T-helper 9 cell (primary cell): ENCODE measurements at places on chromosomes 3 and 15.

DNA sequence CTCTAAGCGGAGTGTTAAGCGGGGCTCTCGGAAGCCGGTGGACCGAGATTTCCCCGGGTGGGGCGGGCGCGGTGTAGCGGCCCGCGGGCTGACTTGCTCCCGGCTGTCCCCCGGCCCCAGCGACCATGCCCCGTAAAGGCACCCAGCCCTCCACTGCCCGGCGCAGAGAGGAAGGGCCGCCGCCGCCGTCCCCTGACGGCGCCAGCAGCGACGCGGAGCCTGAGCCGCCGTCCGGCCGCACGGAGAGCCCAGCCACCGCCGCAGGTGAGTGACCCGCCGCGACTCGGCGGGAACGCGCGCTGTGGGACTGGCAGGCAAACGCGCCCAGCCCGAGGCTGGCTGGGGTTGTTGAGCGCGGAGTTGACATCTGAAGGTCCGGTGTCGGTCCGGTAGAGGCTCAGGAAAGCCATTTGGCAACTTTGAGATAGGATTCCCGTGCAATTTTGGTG is 1.3 kb downstream of the SMC4 start:
- DNase-seq: peak; percentile 6

- DNase-seq: no peak
These were observed 8.7 kb upstream of the GPD1L start for GRCh38 chr3:32097768-32098167.

GRCh38 chr15:63075984-63076713 is 33.6 kb downstream of the TPM1 start:
- no peak for DNase-seq

GRCh38 chr15:70461017-70461416 is 302.3 kb downstream of the UACA start:
- DNase-seq: no peak

- no peak for DNase-seq
These were observed 598.3 kb downstream of the SI start for GRCh38 chr3:164479978-164480377.

DNA sequence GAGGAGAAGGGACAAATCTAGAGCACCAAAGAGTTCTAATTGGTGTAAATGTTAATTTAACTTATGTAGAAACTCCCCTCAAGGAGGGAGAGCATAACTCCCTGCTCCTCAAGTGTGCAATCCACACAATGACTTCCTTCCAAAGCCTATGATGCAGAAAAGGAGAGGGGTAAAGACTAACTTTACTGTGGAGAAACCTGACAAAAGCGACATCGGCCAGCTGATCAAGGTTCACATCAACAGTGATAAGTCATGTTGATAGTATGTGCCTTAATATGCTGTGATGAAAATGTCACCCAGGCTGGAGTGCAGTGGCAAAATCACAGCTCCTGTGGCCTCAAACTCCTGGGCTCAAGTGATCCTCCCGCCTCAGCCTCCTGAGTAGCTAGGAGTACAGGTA is 76.5 kb downstream of the TFDP2 start:
- no peak for DNase-seq

DNA sequence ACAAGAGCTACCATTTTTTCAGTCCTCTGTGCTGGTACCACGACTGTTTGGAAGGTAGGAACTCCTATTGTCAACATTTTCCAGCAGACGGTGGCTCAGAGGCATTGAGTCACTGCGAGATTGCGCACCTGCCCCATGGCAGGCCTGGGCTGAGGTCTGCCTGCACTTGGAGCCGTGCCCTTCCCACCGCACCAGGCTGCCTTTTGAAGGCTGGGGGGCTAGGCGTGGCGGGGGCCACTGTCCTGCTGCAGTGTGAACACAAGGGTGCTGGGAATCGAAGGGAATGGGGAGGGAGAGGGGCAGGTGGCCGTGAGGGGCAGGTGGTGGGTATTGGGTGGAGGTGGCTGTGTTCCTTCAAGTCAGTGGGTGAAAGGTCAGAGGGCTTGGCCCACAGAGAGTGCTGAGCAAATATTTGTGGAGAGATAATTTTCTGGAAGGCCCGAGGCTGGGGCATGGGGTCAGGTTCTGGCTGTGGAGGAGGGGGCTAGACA is 16.3 kb downstream of the SNX33 start:
- DNase-seq: no peak

DNA sequence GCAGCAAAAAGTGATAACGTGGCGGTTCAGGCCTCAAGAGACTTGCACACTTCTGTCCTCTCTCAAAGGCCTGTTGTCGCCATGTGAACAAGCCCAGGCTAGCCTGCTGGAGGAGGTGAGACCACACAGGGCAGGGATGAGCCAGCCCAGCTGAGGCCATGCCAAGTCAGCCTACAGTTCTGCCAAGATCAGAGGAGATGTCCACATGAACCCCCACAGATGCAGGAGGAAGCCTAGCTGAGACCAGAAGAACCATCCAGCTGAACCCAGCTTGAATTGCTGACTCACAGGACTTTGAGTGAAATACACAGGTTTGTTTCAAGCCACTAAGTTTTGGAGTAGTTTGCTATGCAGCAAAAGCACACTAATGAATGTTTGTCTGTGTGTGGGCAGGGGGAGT is 50.3 kb upstream of the SEC13 start:
- DNase-seq: no peak

DNA sequence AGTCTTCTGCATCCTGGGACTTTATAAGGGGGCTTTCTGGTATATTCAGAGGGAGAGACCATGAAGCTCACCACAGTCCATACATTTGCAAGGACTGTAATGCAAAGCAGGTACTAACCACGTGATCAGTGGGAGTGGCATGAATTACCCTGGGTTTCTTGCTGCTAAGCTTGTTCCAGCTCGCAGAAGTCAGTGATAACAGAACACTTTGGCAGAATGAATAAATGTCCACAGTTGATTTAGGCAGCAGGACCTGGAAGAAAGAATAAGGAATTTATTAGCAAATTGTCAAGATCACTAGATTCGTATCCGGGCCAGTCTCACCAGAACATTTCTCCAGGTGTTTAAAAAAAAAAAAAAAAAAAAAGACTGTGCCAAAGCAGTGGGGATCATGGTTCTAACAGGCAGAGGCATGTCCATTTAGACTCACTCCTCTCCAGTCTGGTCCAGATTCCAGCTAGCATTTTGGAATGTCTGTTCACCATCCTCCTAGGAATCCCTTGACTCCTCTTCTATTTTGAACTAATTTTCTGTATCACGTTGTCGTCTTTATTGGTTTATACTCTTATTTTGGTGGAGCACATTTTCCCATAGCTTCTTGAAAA is 24.5 kb downstream of the HHLA2 start:
- no peak for DNase-seq

DNA sequence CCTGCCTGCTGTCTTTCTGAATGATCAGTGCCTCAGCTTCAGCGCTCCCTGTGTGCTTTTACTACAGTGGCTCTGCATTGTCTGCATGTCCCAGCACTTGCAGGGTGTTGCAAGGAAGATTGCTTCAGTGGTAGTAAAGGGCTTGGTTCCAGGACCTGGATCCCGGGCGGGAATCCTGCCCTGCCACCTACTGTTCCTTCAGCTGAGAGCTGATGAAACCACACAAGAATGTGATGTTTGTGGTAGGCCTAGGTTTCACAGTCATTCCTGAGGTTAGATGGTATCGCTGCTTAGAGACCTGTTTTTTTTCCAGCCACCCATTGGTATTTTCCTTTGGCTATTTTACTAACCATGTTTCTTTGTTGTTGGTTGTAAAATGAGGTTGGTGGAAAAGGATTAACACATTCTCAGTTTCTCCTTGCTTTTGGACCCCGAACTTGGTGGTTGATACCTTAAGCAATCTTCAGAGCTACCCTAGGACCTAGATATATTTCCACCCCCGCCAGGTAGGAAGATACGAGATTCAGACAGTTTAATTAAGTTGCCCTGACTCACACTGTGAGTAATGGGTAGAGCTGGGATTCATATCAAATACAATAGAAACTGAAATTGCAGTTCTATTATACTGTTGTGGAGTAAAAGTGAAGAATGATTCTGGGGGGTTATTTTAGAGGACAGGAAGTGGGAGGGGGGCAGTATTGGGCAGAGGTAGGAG is 11.4 kb downstream of the GPR87 start:
- DNase-seq: no peak

- no peak for DNase-seq
These were observed 1.8 kb downstream of the TM4SF1 start for GRCh38 chr3:149375501-149376196.

GRCh38 chr3:47961815-47962606 is 54.2 kb downstream of the MAP4 start:
- DNase-seq: peak; percentile 0

DNA sequence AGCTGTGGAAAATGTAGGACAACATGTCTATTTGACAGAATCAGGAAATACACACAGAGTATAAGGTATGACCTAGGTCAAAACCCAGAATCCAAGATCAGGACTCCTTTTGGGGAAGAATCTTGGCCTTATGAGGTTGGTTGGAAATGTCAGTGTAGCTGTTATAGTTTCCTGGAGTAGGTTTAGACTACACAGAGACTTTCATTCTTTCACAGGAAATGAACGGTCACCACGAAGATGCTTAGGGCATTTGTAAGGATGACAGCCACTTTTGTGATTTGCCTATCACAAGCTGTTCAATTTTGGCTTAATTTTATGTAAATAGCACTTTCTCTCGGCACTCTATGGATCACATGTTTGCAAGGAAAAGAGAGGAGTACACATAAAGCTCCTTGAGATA is 18.6 kb upstream of the ZBTB20 start:
- no peak for DNase-seq

GRCh38 chr3:53748512-53749271 is 97.5 kb downstream of the CHDH start:
- no peak for DNase-seq

DNA sequence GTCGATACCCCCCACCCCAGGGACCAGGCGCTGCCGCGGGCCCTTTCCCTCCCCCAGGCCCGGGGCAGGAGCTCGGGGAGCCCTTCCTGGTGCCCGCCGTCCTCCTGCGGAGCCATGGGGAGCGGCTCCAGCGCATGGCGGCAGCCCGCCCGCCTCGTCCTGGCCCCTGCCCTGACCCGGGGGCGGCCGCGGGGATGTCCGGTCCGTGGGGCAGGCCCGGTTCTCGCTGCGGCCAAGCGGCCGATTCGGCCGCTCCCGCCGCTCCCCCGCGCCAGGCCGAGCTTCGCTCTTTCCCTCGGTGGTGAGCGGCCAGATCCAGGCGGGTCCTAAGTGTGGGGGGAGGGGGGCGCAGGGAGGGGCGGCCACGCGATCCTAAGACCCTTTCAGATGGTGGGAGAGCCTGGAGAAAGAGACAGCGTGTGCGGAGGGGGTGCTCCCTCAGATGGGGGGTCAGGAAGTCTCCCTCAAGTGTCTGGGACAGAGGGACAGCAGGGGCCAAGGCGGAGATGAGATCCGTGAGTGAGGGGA is 1.3 kb downstream of the NEIL1 start:
- DNase-seq: peak; percentile 15

GRCh38 chr15:30901889-30902288 is 1.8 kb upstream of the FAN1 start:
- DNase-seq: no peak

- DNase-seq: no peak
These were observed 97.1 kb upstream of the SLC6A6 start for GRCh38 chr3:14305324-14305723.
